ENCODE measurements at places on chromosomes 12 and 14. TPM values are rescaled to one million over a fixed set of nuclear protein-coding genes. Genes with fewer than 3 reads are reported as not detected.

DNA sequence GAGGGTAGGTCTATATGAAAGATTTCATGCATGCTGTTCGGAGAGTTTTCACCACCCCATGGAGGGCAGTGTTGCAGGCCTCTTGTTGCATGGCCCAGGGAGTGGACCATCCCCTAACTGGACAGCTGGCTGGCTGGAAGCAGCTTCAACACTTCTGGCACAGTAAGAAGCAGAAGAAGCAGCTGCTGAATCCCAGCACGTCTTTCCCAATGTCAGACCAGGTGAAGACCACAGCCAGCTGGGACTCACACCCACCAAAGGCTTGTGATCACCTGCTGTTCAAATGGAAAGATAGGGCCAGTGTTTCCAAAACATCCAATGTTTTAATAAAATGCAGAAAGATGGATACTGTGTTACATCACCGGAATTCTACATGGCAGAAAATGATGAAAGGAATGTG lies 1423.6 kb downstream of the AACS start:
- H3K36me3 ChIP-seq, result no peaks in the 10 kb centered on the region
- no peaks in the 10 kb centered on the region for H3K4me1 ChIP-seq
- peak; percentile 64 for DNase-seq
- H3K27ac ChIP-seq, result no peak overlapping the region
- no peak overlapping the region for H3K4me3 ChIP-seq

SLC24A4 gene
- 1.8 TPM for total RNA-seq

RNASE1 gene
- 204 TPM for total RNA-seq

KLRG1 gene
- 2.7 TPM for total RNA-seq

DNA sequence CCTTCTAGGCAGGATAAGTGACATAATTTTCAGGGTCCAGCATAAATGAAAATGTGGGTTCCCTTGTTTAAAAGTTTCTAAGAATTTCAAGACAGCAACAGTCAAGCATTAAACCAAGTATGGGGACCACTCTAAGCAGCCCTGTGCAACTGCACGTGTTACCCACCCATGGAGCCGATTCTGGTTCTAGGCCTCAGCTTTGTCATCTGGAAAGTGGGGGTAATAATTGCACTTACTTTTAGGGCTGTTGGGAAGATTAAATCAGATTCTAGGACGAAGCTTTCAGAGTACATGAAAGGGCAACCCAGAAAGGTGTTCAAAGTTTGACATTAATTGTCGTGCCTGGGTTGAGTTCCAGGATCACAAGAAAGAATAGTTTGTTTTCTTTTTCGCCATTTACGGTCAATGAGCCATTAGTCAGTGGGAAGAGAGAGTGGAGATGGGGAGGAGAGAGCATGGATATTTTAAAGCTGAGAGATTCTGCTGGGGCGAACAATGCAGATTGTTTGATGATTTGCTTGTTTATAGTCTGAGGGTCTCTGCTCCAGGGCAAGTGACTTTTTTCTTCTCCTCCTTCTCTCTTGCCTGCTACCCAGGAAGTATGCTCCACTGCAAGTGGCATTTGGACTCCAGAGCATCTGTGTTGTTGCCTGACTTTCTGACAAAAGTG lies 10.7 kb upstream of the PPFIBP1 start:
- no peak overlapping the region for H3K27ac ChIP-seq
- no peaks in the 10 kb centered on the region for H3K27me3 ChIP-seq
- no peaks in the 10 kb centered on the region for H3K4me1 ChIP-seq
- H3K36me3 ChIP-seq, result no peaks in the 10 kb centered on the region
- no peak for DNase-seq

- H3K27ac ChIP-seq, result no peak overlapping the region
- no peaks in the 10 kb centered on the region for H3K4me1 ChIP-seq
- H3K4me3 ChIP-seq, result no peak overlapping the region
- DNase-seq, result no peak
Observed at GRCh38 chr14:39229222-39229543, 4.5 kb upstream of the MIA2 start.

DNA sequence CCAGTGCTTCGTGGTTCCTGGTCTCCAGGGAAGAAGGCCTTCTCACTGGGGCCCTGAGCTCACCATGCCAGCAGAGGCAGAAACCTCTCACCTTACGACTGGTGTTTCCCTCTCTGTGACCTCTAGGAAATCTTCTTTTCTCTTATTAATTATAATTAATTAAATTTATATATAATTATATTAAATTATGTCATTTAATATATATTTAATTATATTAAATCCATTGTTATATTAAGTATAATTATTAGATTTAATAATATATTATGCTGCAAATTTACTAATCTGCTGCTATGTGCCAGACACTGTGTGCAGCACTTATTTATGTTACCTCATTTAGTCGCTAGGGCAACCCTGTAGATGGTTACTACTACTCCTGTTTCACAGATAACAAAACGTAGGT lies 70.3 kb upstream of the MBIP start:
- DNase-seq, result no peak
- no peak overlapping the region for H3K27ac ChIP-seq
- no peaks in the 10 kb centered on the region for H3K4me1 ChIP-seq
- H3K27me3 ChIP-seq, result no peaks in the 10 kb centered on the region

DNA sequence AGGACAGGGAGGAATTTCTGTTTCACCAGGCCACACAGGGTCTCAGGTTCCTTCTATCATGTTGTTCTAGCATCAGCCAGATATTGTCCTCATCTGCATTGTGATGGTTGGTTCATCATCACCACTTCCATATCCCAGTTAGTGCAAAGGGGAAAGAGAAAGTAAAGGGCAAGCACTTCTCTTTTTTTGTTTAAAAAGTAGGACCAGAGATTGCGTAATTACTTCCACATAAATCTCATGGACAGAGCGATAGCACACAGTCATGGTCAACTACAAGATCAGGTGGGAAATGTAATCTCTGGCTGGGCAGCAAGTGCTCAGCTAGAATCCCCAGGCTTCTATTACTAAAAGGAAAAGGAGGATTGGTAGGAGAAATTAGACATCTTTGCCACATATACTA lies 155.1 kb downstream of the KIF21A start:
- H3K27me3 ChIP-seq, result no peaks in the 10 kb centered on the region
- no peak for DNase-seq
- no peak overlapping the region for H3K4me3 ChIP-seq
- no peaks in the 10 kb centered on the region for H3K36me3 ChIP-seq

NEMF gene
- 59.4 TPM for total RNA-seq

Data from muscle of leg (tissue), 16 donors.